Temporal lobe (tissue), 4 donors: ENCODE measurements at places on chromosomes 1 and 21. TPM values are rescaled to one million over a fixed set of nuclear protein-coding genes. Genes with fewer than 3 reads are reported as not detected.

BCL2L15 gene
- 0.74 TPM for total RNA-seq

MANEAL gene
- 26.8 TPM for total RNA-seq

TTLL10 gene
- not detected for total RNA-seq

F3 gene
- 31.2 TPM for total RNA-seq

ALPL gene
- 2.5 TPM for total RNA-seq

LY9 gene
- not detected for total RNA-seq

ZSWIM5 gene
- total RNA-seq = 14.5 TPM

TMCC2 gene
- 27.5 TPM for total RNA-seq

POFUT2 gene
- total RNA-seq = 7.4 TPM

S100A5 gene
- total RNA-seq = not detected

VCAM1 gene
- 19.9 TPM for total RNA-seq

HMGCS2 gene
- not detected for total RNA-seq

SPRR1B gene
- not detected for total RNA-seq

ADAMTS4 gene
- total RNA-seq = 0.49 TPM

HTR1D gene
- 0.25 TPM for total RNA-seq

PRR9 gene
- 0.49 TPM for total RNA-seq

BMP8B gene
- 0.49 TPM for total RNA-seq

CD244 gene
- not detected for total RNA-seq

HSD3B1 gene
- total RNA-seq = not detected

DAB1 gene
- 42.3 TPM for total RNA-seq

MIXL1 gene
- total RNA-seq = 0.25 TPM

OR10R2 gene
- total RNA-seq = not detected

CA14 gene
- total RNA-seq = 1.7 TPM

GON4L gene
- 35.7 TPM for total RNA-seq

IL20 gene
- not detected for total RNA-seq

AKR7A3 gene
- total RNA-seq = 1.7 TPM

CFH gene
- 16.0 TPM for total RNA-seq

FAM72B gene
- 0.49 TPM for total RNA-seq
